Activated CD4-positive, alpha-beta memory T cell treated with anti-CD3 and anti-CD28 coated beads for 36 hours (primary cell): ENCODE measurements at places on chromosomes 2 and 18. TPM values are rescaled to one million over a fixed set of nuclear protein-coding genes. Genes with fewer than 3 reads are reported as not detected.

- DNase-seq: no peak
Measured at GRCh38 chr2:240687045-240687740, 4.5 kb upstream of the AQP12A start.

DNA sequence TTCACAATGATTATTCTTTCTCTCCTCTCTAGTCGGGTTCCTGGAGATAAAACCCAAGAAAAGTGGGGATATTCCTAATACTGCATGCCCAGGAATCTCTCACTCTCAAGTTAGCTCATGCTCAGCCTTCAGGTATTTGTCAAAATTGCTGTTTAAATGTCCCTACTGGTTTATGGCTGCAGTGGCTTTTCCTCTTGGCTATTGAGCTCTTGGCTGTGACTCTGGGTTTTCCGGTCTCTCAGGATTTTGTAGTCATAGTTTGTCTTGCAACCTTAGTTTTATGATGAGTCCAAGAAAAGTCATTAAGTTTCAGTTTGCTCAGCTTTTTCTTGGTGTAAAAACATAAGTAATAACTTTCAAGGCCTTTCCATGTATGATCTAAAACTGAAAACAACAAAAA is 820.7 kb upstream of the HS6ST1 start:
- DNase-seq: no peak

DNA sequence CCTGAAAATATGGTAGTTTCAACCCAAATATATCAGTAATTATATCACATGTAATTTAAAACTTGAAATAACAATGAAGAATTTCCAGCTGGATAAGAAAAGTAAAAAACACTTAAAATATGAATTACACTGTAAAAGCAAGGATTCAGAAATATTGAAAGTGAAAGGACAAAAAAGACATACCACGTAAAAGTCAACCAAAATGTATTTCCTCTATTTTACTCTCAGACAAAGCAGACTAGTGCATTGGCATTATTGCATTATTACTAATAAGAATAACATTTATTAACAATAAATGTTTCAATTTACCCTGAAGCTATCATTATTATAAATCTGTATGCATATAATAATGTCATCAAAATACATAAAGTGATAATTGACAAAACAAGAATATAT is 445.1 kb upstream of the TRIB2 start:
- no peak for DNase-seq

DNA sequence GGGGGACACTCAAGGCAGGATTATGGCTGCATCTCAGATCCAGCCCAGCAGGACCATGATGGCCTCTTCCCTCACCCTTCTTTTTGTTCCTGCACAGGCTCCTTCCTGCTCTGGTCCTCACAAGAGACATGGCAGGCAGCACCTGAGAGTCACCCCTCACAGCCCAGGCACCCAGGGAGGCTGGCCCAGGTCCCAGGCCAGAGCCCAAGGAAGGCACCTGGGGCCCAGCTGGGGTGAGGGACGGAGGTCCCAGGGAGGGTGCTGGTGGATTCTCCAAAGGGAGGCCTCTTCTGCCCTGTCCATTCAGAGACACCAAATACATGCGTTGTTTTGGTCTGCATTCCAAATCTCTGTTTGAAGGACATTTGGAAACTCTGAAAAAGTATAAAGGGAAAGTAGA is 285.4 kb upstream of the HS6ST1 start:
- no peak for DNase-seq

Gene SERPINB11
- not detected for total RNA-seq

Gene MAP3K19
- not detected for total RNA-seq
